ENCODE measurements at places on chromosomes 16 and 17. TPM values are rescaled to one million over a fixed set of nuclear protein-coding genes. Genes with fewer than 3 reads are reported as not detected.
A peak's percentile ranks its signal among the peaks of the same experiment; 100 is the strongest.

HASPIN gene
- total RNA-seq, result 0.31 TPM

DNA sequence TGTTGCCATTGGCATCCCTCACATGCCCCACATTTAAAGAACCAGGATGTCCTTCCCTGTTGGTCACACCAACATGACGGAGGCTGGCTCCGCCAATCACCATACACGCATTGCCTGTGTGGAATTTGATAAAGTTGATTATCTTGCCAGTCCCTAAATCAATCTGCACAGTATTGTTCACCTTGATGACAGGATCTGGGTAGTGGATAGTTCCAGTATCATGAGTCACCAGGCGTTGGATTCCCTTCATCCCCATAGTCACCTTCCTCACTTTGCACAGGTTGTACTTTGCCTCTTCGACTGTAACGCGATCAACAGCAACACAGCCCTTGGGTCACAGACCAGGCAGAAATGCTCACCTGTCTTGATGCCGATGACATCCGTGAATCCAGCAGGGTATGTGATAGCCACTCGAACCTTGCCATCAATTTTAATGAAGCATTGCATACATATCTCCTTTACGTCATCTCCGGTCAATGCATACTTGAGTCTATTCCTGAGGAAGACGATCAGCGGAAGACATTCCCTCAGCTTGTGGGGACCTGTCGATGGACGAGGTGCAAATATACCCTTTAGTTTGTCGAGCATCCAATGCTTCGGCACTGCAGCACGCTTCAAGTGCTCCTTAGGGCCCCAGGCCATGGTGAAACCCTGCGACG, 14.2 kb downstream of the CTRB2 start:
- H3K27me3 ChIP-seq, result peaks cover 45% of the 10 kb centered on the region
- H3K4me1 ChIP-seq, result peaks cover 1% of the 10 kb centered on the region
- DNase-seq, result no peak
- no peak overlapping the region for H3K27ac ChIP-seq
- H3K36me3 ChIP-seq, result no peaks in the 10 kb centered on the region
- H3K4me3 ChIP-seq, result no peak overlapping the region

SULT1A2 gene
- total RNA-seq, result 0.22 TPM

NXN gene
- 4.4 TPM for total RNA-seq

DNA sequence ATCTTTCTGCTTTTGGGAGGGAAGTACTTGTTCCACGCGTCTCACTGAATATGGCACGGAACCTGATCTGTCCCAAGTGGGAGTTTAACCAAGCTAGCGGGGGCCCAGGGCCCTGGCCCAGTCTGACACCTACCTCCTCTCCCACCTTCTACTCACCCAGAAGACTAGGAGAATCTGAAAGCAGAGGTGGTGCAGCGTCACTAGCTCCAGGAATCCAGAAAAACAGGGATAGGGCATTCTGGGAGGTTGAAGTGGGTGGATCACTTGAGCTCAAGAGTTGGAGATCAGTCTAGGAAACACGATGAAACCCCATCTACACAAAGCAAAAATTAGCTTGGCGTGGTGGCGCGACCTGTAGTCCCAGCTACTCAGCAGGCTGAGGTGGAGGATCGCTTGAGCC, 163.5 kb upstream of the ZNF267 start:
- no peak for DNase-seq
- H3K4me1 ChIP-seq, result peaks cover 59% of the 10 kb centered on the region
- peak overlapping the region; percentile 69 for H3K4me3 ChIP-seq
- H3K36me3 ChIP-seq, result peaks cover 2% of the 10 kb centered on the region

GRCh38 chr17:28468781-28469180, 4.7 kb upstream of the SLC13A2 start:
- peaks cover 37% of the 10 kb centered on the region for H3K27me3 ChIP-seq
- no peak overlapping the region for H3K4me3 ChIP-seq
- no peak overlapping the region for H3K27ac ChIP-seq

DNA sequence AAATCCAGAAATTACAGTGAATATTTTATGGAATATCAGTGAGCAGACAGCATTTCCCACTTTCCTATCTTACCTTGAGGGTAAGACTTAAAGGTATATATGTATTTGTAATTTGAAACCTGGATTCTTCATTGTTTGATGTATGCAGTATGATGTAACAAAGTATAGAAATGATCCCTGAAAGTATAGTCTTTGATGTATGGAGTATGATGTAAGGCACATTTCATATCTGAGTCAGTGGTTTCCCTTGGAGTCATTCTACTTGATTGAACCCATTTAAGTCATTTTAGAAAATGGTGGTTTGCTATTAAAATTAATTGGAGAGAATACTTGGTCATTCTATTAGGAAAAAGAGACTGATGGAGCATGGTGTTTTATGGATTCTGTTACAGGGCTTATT, 10.1 kb downstream of the AMZ2 start:
- peak overlapping the region; percentile 25 for H3K4me3 ChIP-seq
- no peak for DNase-seq
- no peaks in the 10 kb centered on the region for H3K36me3 ChIP-seq
- H3K4me1 ChIP-seq, result peaks cover 65% of the 10 kb centered on the region

DNA sequence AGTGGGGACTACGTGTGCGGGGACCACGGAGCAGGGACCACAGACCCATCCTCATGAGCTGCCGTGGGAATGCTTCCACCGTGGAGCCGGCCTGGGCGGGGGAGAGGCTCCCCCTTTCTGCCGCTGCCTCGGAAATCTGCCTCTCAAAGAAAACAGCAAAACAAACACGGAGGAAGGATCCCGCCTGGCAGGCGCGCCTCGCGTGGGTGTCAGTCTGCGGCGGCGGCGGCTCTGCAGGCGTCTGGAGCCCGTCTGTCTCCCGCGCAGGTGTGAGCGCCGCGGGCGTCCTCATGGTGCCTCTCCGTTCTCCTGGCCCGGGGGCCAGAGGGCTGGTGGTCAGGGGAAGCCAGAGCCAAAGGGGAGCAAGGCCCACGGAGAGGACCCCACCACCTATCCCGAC, 27.5 kb downstream of the GSE1 start:
- H3K4me1 ChIP-seq, result peaks cover 10% of the 10 kb centered on the region
- no peaks in the 10 kb centered on the region for H3K36me3 ChIP-seq
- H3K27ac ChIP-seq, result no peak overlapping the region
- no peak overlapping the region for H3K4me3 ChIP-seq
- no peak for DNase-seq
- H3K27me3 ChIP-seq, result no peaks in the 10 kb centered on the region

ASGR2 gene
- 0.78 TPM for total RNA-seq

- peaks cover 3% of the 10 kb centered on the region for H3K36me3 ChIP-seq
- DNase-seq, result no peak
- H3K4me3 ChIP-seq, result no peak overlapping the region
- peaks cover 18% of the 10 kb centered on the region for H3K27me3 ChIP-seq
Measured at GRCh38 chr16:85746460-85747215, 4.3 kb downstream of the C16orf74 start.

PPP1R1B gene
- total RNA-seq, result 0.22 TPM

GRCh38 chr17:57605675-57606105, 139.4 kb downstream of the CCDC182 start:
- H3K27me3 ChIP-seq, result no peaks in the 10 kb centered on the region
- no peak for DNase-seq
- H3K36me3 ChIP-seq, result no peaks in the 10 kb centered on the region
- H3K4me1 ChIP-seq, result peaks cover 50% of the 10 kb centered on the region
- H3K4me3 ChIP-seq, result peak overlapping the region; percentile 77
- H3K27ac ChIP-seq, result peak overlapping the region; percentile 98

NPIPA2 gene
- 4.1 TPM for total RNA-seq

DNA sequence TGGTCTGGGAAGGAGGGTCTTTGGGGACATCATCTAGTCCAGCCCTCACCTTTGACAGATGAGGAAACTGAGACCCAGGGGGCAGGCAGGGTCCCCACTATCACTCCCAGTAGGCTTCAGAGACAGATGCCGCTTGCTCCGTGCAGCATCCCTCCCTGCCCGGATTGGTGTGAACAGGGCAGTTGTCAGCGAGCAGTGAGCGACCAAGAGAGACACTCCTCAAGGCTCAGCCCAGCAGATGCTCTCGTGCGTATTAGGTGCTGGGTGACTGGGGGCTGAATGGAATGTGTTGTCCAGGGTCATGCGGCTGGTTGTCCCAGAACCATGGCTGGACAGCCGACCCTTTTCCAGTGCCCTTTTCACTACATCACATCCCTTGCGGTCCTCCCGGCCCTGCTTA, 49.0 kb downstream of the MPRIP start:
- H3K27me3 ChIP-seq, result no peaks in the 10 kb centered on the region
- no peak overlapping the region for H3K4me3 ChIP-seq
- DNase-seq, result no peak
- H3K27ac ChIP-seq, result no peak overlapping the region
- H3K4me1 ChIP-seq, result peaks cover 56% of the 10 kb centered on the region
- peaks cover 5% of the 10 kb centered on the region for H3K36me3 ChIP-seq

DNA sequence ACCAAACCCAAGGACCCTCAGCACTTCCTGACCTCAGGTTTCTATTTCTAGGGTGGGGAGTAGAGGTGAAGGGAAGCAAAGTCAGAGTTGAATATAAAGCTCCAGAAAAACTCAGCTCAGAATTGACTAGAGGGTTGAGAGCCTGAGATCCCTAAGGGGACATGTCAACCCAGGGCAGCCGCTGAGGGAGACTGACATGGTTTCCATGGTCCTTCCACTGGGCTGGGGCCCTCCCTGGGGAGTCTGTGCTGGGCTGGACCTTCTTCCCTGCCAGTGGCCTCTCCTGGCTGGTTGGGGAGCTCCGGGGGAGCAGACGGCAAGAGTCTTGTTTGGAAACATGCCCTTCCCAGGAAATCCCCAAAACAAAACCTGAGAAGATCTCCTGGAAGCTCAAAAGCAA, 121.3 kb downstream of the METRNL start:
- peaks cover 23% of the 10 kb centered on the region for H3K4me1 ChIP-seq
- no peaks in the 10 kb centered on the region for H3K27me3 ChIP-seq
- H3K4me3 ChIP-seq, result no peak overlapping the region
- peak; percentile 1 for DNase-seq
- H3K27ac ChIP-seq, result peak overlapping the region; percentile 90

- H3K4me1 ChIP-seq, result peaks cover 27% of the 10 kb centered on the region
- H3K4me3 ChIP-seq, result no peak overlapping the region
- no peaks in the 10 kb centered on the region for H3K36me3 ChIP-seq
Measured at GRCh38 chr16:50244140-50244503, 22.2 kb upstream of the ADCY7 start.

DNA sequence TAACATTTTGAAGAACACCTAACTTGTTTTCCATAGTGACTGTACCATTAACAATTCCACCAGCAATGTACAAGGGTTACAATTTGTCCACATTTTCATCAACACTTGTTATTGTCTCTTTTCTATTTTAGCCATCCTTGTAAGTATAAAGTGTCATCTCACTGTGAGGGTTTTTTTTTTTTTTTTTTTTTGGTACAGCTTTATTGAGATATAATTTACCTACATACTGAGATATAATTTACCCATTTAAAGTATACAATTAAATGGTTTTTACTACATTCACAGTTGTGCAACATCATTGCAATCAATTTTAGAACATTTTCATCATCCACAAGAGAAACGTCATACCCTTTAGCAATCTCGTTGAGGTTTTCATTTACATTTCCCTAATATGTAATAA, 17.9 kb upstream of the TMIGD1 start:
- H3K4me1 ChIP-seq, result peaks cover 5% of the 10 kb centered on the region
- H3K27me3 ChIP-seq, result peaks cover 7% of the 10 kb centered on the region
- H3K27ac ChIP-seq, result no peak overlapping the region
- no peak for DNase-seq
- H3K36me3 ChIP-seq, result peaks cover 2% of the 10 kb centered on the region

GRCh38 chr17:61729690-61730268, 133.5 kb downstream of the BRIP1 start:
- no peak overlapping the region for H3K4me3 ChIP-seq
- no peak for DNase-seq
- H3K27me3 ChIP-seq, result no peaks in the 10 kb centered on the region
- H3K36me3 ChIP-seq, result peaks cover 6% of the 10 kb centered on the region

DNA sequence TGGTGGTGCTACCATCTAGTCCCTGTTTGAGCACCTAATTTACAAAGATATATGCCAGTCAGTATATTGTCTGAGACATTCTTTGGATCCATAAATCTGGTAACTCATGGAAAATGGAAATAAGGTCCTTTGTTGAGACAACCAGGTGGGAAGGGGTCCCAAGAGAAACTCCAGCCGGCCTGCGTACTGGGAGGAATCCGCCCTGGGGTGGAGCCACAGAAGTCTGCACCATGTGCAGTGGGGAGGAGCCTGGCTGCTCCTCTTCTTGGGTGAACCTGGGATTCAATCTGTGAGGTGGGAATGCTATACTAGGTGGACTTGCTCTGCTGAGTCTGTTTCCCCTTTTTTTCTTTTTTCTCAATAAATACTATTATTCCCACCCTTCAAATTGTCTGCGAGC, 339.2 kb upstream of the TNRC6C start:
- peaks cover 17% of the 10 kb centered on the region for H3K27me3 ChIP-seq
- peaks cover 10% of the 10 kb centered on the region for H3K4me1 ChIP-seq
- DNase-seq, result no peak
- no peaks in the 10 kb centered on the region for H3K36me3 ChIP-seq
- H3K4me3 ChIP-seq, result no peak overlapping the region

GRCh38 chr17:57166803-57167202, 81.8 kb downstream of the AKAP1 start:
- no peak for DNase-seq
- no peak overlapping the region for H3K4me3 ChIP-seq
- no peaks in the 10 kb centered on the region for H3K4me1 ChIP-seq
- H3K27ac ChIP-seq, result no peak overlapping the region
- H3K36me3 ChIP-seq, result no peaks in the 10 kb centered on the region
- peaks cover 56% of the 10 kb centered on the region for H3K27me3 ChIP-seq

TMEM219 gene
- 68.8 TPM for total RNA-seq

DNA sequence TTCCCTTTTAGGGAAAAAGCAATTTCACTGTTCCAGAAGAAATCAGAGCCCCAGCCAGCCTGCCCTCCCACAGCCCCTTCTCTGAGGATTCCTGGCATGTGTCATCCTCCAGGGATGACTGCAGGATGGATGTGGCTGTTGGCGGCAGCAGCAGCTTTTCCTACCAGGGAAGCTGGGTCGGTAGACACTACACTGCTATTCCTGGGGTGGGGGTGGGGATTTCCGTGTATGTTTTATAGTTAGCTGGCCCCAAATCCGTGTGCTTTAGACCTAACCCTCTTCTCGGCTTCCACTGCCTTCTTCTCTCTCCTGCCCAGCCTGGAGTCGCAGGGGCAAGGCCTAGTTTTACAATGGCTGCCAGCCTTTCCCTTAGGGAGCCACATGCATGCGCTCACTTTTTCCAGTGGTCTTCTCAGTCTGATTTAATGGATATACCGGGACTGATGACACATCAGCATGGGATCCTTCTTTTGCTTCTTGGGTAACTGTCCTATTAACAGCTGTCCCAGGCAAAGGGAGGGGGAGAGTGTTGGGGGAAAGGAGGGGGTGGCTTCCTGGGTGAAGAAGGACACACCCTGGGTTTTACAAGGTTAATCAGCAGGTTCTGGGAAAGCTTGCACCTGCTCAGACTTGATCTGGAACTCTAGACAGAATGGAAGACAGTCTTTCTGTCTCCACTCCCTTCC, 2.7 kb upstream of the NFE2L1 start:
- peaks cover 24% of the 10 kb centered on the region for H3K4me1 ChIP-seq
- no peak overlapping the region for H3K4me3 ChIP-seq
- H3K27ac ChIP-seq, result peak overlapping the region; percentile 96
- no peaks in the 10 kb centered on the region for H3K36me3 ChIP-seq
- no peak for DNase-seq

CACNG4 gene
- total RNA-seq, result not detected

AIPL1 gene
- total RNA-seq, result not detected

- no peaks in the 10 kb centered on the region for H3K36me3 ChIP-seq
- no peaks in the 10 kb centered on the region for H3K27me3 ChIP-seq
- no peak for DNase-seq
- peaks cover 2% of the 10 kb centered on the region for H3K4me1 ChIP-seq
- no peak overlapping the region for H3K4me3 ChIP-seq
Measured at GRCh38 chr17:43033948-43034881, 9.2 kb downstream of the RND2 start.

SCARF1 gene
- total RNA-seq, result 1.6 TPM

Measured in T-helper 17 cell (primary cell).